Stimulated activated CD4-positive, alpha-beta T cell treated with anti-CD3 and anti-CD28 coated beads, Interleukin-1b, Interleukin-23, amount 100 ng/mL, for 1 hour (primary cell): ENCODE measurements at places on chromosomes 4 and X.

GRCh38 chrX:9420275-9421265 is 44.3 kb upstream of the TBL1X start:
- no peak for DNase-seq

GRCh38 chr4:19575924-19576323 is 675.8 kb upstream of the SLIT2 start:
- no peak for DNase-seq

- no peak for DNase-seq
Measured at GRCh38 chr4:89111833-89112563, 665 bp downstream of the TIGD2 start.

DNA sequence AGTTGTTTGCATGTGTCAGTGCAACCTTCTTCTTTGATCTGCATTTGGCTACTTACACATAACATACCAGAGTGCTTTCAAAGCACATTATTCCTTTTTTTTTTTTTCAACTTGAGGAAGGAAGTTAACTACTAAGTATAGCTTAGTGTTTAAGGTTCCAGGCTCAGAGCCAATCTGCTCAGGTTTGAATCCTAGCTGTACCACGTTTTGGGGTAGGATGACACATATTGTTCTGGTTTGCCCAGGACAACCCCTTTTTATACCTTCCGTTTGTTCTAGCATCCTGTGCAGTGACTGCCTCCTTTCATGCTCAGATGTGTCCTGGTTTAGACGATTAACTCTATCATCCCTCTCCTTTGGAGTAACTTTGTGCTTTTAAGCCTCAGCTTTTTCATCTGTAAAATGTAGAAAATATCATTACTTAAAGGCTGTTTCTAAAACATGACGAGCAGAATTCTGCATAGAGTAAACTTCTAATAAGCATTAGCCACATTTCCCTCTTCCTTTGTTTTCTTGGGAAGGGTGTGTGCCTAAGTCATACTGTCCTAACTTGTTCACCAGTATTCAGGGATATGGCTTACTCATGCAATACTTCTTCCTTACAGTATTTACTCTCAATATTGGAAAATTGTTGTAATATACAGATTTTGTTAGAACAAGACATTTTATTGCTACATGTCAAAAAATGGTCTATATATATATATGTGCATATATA is 281.3 kb downstream of the C4orf33 start:
- no peak for DNase-seq

DNA sequence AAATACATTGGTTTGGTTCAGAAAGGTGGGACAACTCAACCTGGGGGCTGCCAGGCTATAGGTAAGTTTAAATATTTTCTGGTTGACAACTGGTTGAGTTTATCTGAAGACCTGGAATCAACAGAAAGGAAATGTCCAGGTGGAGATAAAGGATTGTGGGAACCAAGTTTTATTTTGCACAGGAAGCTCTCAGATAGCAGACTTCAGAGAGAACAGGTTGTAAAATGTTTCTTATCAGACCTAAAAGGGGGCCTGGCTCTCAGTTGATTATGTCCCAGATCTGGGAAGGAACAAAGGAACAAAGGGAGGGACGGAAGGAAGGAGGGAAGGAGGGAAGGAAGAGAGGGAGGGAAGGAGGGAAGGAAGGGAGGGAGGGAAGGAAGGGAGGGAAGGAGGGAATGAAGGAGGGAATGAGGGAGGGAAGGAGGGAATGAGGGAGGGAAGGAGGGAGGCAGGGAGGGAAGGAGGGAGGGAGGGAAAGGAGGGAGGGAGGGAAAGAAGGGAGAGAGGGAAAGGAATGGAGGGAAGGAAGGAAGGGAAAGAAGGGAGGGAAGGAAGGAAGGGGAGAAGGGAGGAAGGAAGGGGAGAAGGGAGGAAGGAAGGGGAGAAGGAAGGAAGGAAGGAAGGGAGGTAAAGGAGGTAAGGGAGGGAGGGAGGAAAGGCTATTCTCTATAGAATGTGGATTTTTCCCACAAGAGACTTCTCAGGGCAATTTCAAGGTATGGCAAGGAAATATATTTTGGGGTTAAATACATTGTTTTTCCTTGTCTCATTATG is 186.7 kb downstream of the DHRSX start:
- no peak for DNase-seq

- no peak for DNase-seq
Measured at GRCh38 chr4:177505171-177505615, 63.0 kb upstream of the AGA start.

GRCh38 chr4:544386-545105 is 31.5 kb downstream of the TMEM271 start:
- DNase-seq, result no peak

- no peak for DNase-seq
Measured at GRCh38 chr4:17082186-17082585, 183.7 kb upstream of the LDB2 start.

DNA sequence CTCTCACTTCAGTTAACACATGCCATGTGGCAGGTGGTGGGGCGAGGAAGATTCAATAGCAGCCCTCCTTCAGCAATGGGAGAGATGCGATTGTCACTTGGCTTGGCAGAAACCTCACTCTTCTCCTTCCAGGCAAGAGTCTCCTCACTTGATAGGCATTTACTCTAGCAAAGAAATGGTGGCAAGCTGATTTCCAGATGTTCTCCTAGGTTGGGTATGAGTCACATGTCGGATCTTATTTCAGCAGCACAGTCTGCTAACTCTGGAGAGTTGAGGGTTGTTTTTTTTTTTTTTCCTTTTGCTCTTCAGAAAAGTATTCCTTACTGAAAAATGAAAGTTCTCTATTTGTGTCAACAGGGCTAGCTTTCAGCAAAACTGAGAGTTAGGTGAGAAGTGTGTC is 119.5 kb upstream of the CHRDL1 start:
- DNase-seq, result no peak

DNA sequence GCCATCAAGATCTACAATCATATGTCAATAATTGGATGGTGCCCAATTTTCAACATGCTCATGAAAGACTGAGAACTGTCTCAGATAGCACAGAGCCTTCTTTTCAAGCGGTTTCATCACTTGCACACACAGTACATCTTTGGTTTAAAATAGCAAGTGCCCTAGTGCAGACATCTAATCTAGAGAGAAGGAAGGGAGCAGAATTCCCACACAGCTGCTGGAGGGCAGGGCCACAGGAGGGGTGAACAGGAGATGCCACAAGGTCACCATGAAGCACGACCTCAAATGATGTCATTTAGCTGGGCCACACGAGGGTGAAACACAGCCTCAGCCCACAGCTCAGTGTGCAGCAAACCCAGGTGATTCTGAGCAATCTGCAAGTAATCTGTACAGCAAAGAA is 24.3 kb downstream of the LEF1 start:
- no peak for DNase-seq

- no peak for DNase-seq
Measured at GRCh38 chr4:99578714-99579113, 4.1 kb downstream of the MTTP start.

- no peak for DNase-seq
Measured at GRCh38 chr4:77501851-77502250, 103.8 kb upstream of the CXCL13 start.

GRCh38 chr4:37981844-37982720 is 21.9 kb downstream of the PTTG2 start:
- no peak for DNase-seq

DNA sequence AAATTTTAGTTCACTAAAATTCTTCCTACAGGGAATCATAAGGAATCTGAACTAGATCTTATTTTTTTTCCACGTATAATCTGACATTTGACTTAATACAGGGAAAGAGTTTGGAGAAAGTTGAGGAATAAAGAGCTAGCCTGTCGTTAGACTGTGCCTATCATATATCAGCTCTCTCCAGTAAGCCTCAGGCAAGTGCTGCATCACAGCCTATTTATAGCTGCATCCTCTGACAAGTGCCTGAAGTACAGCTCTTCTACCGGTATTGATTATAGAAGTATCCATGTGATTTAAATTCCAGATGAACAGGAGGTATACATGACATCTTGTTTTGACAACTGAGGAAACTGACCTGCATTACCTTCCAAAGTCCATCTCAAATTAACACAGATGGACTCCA is 248.9 kb downstream of the TLL1 start:
- DNase-seq, result no peak
